Naive thymus-derived CD8-positive, alpha-beta T cell (primary cell): ENCODE measurements at places on chromosomes 7 and 10. TPM values are rescaled to one million over a fixed set of nuclear protein-coding genes. Genes with fewer than 3 reads are reported as not detected.

DNA sequence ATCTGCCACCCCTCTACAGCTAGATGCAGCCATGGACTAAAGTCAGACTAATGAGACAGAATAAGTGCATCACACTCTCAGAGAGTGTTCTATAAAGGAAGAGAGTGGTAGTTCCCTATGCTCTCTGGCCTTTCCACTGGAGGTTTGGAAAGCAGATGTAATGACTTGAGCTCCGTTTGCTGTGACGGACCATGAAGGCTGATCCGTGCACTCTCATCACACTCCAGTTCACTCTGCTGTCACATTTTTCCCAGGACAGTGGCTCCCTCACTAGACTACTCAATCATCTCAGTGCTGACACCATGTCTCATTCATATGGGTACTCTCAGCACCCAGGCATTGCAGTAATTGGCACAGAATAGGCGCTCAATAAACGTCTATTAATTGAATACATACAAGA lies 20.4 kb downstream of the TRDMT1 start:
- H3K4me1 ChIP-seq = peaks cover under 1% of the 10 kb centered on the region
- H3K27ac ChIP-seq = no peak overlapping the region
- H3K27me3 ChIP-seq = no peaks in the 10 kb centered on the region
- no peaks in the 10 kb centered on the region for H3K36me3 ChIP-seq
- H3K4me3 ChIP-seq = no peak overlapping the region

GRCh38 chr10:30784897-30785605 lies 155.5 kb upstream of the LYZL2 start:
- H3K27me3 ChIP-seq = no peaks in the 10 kb centered on the region
- peaks cover 26% of the 10 kb centered on the region for H3K4me1 ChIP-seq
- H3K36me3 ChIP-seq = no peaks in the 10 kb centered on the region
- peak; percentile 3 for DNase-seq

DNA sequence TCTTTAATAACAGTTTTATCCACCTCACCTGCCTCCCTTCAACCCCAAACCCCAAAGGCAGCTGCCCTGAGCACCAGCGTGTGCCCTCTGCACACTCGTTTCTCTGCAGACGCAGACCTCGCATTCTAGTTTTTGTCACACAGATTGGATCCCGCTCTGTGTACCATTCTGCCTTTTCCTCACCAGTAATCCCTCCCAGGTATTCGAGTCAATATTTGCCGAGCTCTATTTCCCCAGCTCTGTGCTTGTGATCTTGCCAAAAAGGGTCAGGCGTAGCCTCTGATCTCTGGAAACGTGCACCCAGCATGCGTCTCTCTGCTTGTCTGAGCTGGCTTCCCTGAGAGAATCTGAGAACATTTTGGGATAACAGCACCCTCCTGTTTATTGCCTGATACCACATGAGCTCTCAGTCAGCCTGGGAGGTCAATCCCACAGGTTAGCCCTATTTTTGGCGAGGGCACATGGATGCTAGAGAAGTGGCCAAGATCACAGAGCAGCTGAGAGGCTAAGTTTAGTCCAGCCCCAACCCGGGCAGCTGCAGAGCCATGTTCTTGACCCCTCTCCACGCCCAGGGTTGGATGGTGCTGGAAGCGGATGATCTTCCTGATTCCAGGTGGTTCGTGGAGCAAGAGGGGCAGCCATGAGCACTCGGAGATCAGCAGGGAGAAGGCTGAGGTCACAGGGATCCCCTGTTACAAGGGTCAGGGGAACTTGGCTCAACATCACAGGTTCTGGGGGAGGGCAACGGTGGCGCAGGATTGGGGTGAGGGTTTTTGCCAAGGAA lies 29.1 kb downstream of the FOXL3 start:
- DNase-seq = no peak
- H3K4me3 ChIP-seq = no peak overlapping the region
- no peak overlapping the region for H3K27ac ChIP-seq
- H3K27me3 ChIP-seq = peaks cover 10% of the 10 kb centered on the region
- H3K36me3 ChIP-seq = no peaks in the 10 kb centered on the region

- peaks cover 5% of the 10 kb centered on the region for H3K4me1 ChIP-seq
- H3K27me3 ChIP-seq = peaks cover 2% of the 10 kb centered on the region
- no peak overlapping the region for H3K4me3 ChIP-seq
- no peak overlapping the region for H3K27ac ChIP-seq
- no peak for DNase-seq
These were observed 5.8 kb upstream of the POLM start for GRCh38 chr7:44087911-44088838.

DNA sequence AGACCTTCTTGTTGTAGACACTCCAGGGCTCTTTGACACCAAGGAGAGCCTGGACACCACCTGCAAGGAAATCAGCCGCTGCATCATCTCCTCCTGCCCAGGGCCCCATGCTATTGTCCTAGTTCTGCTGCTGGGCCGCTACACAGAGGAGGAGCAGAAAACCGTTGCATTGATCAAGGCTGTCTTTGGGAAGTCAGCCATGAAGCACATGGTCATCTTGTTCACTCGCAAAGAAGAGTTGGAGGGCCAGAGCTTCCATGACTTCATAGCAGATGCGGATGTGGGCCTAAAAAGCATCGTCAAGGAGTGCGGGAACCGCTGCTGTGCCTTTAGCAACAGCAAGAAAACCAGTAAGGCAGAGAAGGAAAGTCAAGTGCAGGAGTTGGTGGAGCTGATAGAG lies 5.5 kb downstream of the GIMAP7 start:
- DNase-seq = no peak
- peak overlapping the region; percentile 99 for H3K4me3 ChIP-seq
- peaks cover 70% of the 10 kb centered on the region for H3K36me3 ChIP-seq

The NPFFR1 gene
- not detected for total RNA-seq

DNA sequence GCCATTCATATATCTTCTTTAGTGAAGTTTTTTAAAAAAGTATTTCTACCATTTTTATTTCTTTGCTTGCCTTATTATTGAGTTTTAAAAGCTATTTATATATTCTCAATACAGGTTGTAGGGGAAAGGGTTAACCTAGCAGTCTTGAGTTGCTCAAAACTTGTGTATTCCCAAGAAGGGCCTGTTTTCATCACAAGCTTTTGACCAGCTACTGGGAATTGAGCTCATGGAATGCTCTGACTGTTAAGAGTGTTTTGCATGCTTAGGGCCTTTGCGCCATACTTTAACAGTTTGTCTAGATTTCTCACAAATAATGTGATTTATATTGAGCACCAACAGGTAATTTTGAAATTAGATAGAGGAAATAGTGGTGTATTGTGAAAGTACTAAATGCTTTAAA lies 72.0 kb upstream of the CALCR start:
- H3K4me1 ChIP-seq = no peaks in the 10 kb centered on the region
- no peaks in the 10 kb centered on the region for H3K27me3 ChIP-seq
- no peaks in the 10 kb centered on the region for H3K36me3 ChIP-seq
- DNase-seq = no peak
- H3K27ac ChIP-seq = no peak overlapping the region

GRCh38 chr7:102866535-102867215 lies 46.1 kb upstream of the LRRC17 start:
- no peak overlapping the region for H3K27ac ChIP-seq
- H3K27me3 ChIP-seq = no peaks in the 10 kb centered on the region
- no peak for DNase-seq
- H3K4me1 ChIP-seq = no peaks in the 10 kb centered on the region

DNA sequence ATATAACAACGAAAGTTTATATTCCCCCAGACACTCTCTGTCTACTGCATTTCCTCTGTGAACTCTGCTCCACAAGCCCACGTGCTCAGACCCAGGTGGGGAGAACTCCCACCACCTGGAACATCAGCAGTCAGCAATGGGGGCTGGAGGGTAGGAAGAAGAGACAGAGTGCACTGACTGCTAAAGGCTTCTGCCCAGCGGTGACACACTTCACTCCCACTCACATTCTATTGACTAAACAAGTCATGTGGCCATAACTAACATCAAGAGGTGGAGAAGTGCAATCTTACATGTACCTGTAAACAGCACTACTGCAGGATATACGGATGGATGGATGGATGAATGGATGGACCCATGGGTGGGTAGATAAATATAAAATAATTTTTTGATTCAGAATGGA lies 122.2 kb downstream of the MPP7 start:
- H3K4me1 ChIP-seq = peaks cover 43% of the 10 kb centered on the region
- H3K27ac ChIP-seq = peak overlapping the region; percentile 40
- no peaks in the 10 kb centered on the region for H3K27me3 ChIP-seq
- H3K36me3 ChIP-seq = no peaks in the 10 kb centered on the region
- no peak overlapping the region for H3K4me3 ChIP-seq
- no peak for DNase-seq

DNA sequence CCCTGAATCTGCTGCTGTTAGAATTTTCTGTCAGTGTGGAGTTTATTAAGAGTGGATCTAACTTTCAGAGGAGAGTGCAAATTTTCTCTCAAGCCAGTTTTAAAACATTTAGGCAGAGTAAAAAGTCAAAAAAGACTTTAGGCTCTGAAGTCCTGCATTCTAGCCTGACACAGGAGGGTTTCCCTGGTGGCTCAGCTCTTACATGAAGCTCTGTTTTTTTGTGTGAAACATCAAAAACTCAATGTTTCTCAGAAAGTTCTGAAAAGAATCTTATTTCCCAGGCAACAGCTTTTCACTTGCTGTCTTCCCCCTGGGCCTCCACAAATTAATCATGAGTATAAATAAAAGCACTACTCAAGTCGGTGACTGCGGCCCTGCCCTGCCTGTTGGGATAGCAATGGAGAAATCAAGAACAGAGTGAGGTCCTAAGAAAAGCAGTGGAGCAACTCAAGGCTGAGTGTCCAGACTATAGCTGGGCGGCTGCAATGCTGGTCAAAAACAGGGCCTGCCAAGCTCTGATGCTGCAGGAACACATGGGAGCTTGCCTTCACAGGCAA lies 22.3 kb upstream of the WDR11 start:
- no peaks in the 10 kb centered on the region for H3K36me3 ChIP-seq
- H3K4me3 ChIP-seq = no peak overlapping the region
- no peak overlapping the region for H3K27ac ChIP-seq
- no peak for DNase-seq
- peaks cover 6% of the 10 kb centered on the region for H3K27me3 ChIP-seq
- no peaks in the 10 kb centered on the region for H3K4me1 ChIP-seq

GRCh38 chr7:155358066-155358947 lies 60.6 kb downstream of the INSIG1 start:
- H3K27ac ChIP-seq = no peak overlapping the region
- H3K4me3 ChIP-seq = no peak overlapping the region
- H3K4me1 ChIP-seq = peaks cover 2% of the 10 kb centered on the region
- H3K27me3 ChIP-seq = peaks cover 4% of the 10 kb centered on the region
- H3K36me3 ChIP-seq = no peaks in the 10 kb centered on the region

The EPDR1 gene
- total RNA-seq = 0.71 TPM

DNA sequence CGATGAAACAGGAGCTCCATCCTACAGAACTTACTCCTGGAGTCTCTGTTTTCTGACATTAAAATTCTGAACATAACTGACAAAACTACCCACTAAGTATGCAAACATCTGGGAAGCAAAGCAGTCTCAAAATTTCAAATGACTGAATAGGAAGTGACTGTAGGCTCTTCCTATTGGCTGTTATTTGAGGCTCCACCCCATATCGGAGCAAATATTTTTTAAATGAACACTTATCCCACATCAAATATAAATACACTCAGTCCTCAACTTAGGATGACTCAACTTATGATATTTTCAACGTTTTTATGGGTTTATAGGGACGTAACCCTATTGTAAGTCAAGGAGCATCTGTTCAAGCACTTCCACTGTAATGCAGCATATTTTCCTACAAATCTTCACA lies 8.8 kb downstream of the HSPA12A start:
- DNase-seq = no peak
- no peak overlapping the region for H3K27ac ChIP-seq
- H3K36me3 ChIP-seq = peaks cover 5% of the 10 kb centered on the region
- no peak overlapping the region for H3K4me3 ChIP-seq
- peaks cover 95% of the 10 kb centered on the region for H3K27me3 ChIP-seq
- peaks cover 3% of the 10 kb centered on the region for H3K4me1 ChIP-seq

DNA sequence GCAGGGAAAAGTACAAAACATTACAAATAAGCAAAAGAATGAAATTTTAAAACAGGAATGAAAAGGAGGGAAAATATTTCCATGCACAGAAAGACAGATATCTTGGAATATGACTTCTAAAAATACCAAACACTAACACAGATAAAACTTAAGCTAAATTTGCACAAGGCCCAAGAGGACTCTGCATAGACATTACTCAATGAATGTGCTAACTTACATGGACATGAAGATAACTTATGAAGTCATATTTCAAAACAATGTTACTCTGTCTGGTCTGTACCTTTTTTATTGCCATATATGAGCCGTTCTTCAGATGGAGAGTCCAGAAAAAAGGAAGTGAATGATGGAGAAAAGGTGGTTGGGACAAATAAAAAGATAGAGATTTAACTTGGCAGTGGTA lies 15.0 kb upstream of the MSS51 start:
- no peak overlapping the region for H3K4me3 ChIP-seq
- peaks cover 16% of the 10 kb centered on the region for H3K36me3 ChIP-seq
- peak overlapping the region; percentile 49 for H3K27ac ChIP-seq
- H3K4me1 ChIP-seq = no peaks in the 10 kb centered on the region

DNA sequence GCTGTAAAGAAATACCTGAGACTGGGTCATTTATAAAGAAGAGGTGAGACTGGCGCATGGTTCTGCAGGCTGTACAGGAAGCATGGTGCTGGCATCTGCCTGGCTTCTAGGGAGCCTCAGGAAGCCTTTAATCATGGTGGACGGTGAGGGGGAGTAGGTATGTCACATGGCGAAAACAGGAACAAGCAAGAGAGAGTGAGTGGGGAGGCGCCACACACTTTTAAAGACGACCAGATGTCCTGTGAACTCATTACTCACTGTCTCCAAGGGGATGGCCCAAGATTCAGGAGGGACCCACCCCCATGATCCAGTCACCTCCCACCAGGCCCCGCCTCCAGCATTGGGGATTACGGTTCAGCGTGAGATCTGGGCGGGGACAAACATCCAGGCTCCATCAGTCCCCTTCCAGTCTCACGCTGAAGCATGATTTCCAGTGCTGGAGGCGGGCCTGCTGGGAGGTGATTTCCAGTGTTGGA lies 3.2 kb downstream of the ZNF316 start:
- peak overlapping the region; percentile 54 for H3K4me3 ChIP-seq
- peak overlapping the region; percentile 64 for H3K27ac ChIP-seq
- no peaks in the 10 kb centered on the region for H3K36me3 ChIP-seq
- DNase-seq = no peak
- H3K27me3 ChIP-seq = no peaks in the 10 kb centered on the region

DNA sequence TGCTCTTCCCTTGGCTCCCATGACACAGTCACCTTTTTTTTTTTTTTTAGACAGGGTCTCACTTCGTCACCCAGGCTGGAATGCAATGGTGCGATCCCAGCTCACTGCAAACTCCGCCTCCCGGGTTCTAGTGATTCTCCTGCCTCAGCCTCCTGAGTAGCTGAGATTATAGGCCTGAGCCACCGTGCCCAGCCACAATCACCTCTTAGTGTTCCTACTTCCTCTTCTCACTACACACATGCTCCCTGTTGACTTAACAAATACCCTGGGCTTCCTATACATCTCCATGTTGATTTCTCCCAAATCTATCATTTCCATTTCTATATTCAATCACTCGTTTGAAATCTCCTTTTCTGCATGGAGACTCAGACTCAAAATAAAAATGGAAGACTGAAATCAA lies 91.7 kb downstream of the CUBN start:
- no peak overlapping the region for H3K4me3 ChIP-seq
- no peaks in the 10 kb centered on the region for H3K27me3 ChIP-seq
- peaks cover 10% of the 10 kb centered on the region for H3K36me3 ChIP-seq
- DNase-seq = no peak

The NEBL gene
- total RNA-seq = 0.26 TPM
